Cortex of kidney (tissue), 1 donor: ENCODE measurements at places on chromosomes 6 and 20.

DNA sequence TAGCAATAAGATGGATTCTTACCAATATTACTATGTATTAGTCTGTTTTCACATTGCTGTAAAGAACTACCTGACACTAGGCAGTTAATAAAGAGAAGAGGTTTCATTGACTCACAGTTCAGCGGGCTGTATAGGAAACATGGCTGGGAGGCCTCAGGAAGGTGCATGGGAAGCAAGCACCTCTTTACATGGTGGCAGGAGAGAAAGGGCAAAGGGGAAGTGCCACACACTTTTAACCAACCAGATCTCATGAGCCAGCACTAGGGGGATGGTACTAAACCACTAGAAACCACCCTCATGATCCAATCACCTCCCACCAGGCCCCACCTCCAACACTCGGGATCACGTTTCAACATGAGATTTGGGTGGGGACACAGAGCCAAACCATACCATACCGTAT lies 40.7 kb upstream of the CCDC167 start:
- no peak for DNase-seq

DNA sequence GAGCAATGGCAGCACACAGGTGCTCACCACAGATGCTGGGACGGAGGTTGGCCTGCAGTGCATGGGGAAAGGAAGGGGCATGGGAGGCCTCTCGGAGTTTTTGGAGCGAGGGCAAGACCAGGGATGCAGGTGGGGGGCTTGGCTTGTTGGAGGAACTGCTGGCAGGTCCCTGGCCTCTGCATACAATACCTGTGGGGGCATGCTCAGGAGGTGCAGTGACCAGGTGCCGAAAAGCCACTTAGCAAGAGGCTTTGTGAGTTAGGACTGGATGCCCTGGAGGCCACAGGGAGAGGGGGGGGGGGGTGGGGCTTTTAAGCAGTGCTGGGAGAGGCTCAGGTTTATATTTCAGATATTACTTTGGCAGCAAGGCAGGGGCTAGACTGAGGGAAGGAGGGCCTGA lies 142.7 kb downstream of the F13A1 start:
- no peak for DNase-seq

- no peak for DNase-seq
These were observed 84.9 kb upstream of the EEF1E1 start for GRCh38 chr6:8187209-8187608.

GRCh38 chr6:134866563-134866962 lies 83.3 kb downstream of the ALDH8A1 start:
- no peak for DNase-seq

DNA sequence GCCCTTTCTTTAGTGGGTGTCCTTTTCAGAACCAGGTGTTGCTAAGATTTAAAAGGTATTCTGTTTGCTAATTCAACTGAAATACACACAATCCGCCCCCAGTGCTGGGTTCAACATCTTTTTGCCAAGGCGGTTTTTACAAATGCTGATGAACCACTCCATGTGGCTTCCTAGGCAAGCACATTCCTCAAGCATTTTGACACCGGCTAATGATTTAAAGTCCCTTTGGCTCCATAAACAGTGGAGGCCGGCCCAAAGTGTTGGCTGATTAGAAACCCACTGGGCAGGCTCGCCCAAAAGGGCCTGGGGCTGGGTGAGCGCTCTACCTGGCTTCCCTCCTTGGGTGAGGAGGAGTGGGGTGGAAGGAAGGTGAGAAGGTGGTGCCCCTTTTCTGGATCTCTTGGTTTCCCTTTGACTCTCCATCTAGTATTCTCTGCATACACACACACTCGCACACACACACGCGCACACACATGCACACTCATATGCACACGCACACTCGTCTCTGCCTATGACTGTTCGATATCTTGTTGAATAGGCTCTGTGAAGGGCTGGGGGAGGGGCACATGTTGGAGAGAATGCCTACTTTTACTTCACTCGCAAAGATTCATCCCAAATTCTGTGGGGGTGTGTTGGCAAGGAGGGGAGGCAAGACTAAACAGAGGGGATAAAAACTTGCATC lies 66.7 kb upstream of the ARMC2 start:
- no peak for DNase-seq

- no peak for DNase-seq
These were observed 550 bp downstream of the C2 start for GRCh38 chr6:31927863-31928671.
